NCI-H2227 treated with DMSO at 0.1 percent for 48 hours (cell line): ENCODE measurements at places on chromosomes 12 and 14.

GRCh38 chr14:45976001-45976400 is 675.6 kb downstream of the RPL10L start:
- no peak for DNase-seq

GRCh38 chr12:105928436-105928835 is 210.3 kb downstream of the NUAK1 start:
- no peak for DNase-seq

- no peak for DNase-seq
These were observed 42.1 kb downstream of the SCARB1 start for GRCh38 chr12:124821252-124822200.

- no peak for DNase-seq
These were observed 183.4 kb downstream of the ESR2 start for GRCh38 chr14:64110802-64111201.

DNA sequence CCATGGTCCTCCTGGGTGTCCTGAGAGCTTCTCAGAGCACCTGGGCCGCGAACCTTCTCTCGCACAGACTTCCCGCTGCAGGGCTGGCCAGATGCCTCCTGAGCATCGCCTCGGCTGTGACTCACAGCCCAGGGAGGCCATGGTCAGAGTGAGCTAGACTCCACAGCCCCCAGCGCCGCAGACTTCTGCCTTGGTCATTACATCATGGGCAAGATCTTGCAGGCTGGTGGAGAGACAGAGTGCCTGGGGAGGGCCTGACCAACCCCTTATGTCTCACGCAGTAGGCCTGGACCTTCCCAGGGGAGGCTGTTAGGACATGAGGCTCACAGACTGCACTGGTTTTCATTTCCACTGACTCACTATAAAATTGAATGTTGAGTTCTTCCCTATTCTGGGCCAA is 41.8 kb downstream of the SMOC1 start:
- DNase-seq = no peak

DNA sequence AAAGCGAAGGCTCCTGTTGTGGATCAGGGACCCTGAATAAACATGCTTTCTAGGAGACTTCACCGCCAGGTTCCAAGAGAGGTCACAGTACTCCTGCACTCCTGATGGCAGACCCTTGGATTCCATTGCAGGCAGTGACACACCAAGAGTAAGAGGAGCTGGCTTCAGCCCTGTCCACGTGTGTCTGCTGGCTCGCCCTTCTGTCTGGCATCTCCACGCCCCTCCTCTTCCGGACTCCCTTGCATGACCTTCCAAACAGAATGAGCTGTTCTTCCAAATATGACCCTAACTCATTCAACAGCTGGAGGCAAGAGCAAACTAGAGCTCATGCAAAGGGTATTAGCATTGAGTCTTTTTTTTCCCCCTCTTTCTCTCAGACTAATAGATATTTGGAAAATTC is 233.0 kb upstream of the PLEKHG7 start:
- DNase-seq = no peak
